ENCODE measurements at places on chromosomes 3 and 15.

DNA sequence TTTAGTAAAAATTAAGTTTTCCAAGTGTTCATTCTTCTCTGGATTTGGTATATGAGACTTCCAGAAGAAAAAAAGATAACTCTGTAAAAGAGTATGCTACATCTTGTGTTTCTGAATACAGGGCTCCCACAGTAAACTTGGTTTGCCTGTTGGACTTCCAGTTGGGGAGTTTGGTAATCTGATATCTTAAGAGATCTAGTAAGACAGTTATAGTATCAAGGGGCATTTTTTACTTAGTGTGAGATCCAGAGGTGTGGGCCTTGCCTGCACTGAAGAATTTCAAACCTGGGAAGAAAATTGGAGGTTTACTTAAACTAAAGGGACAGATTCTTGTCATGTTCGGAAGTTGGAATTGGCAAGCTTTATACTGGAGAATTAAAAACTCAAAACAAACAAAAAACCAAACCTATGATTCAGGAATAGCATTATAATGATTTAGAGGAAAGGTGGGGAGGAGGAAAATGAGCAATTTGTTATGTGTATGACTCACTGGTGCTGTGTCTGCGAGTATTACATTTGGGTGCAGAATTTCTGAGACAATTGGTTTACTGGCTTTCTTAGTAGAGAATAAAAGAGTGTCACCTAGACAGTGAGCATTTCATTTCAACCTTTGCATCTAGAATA is 58.9 kb upstream of the ULK4 start:
- DNase-seq = no peak

DNA sequence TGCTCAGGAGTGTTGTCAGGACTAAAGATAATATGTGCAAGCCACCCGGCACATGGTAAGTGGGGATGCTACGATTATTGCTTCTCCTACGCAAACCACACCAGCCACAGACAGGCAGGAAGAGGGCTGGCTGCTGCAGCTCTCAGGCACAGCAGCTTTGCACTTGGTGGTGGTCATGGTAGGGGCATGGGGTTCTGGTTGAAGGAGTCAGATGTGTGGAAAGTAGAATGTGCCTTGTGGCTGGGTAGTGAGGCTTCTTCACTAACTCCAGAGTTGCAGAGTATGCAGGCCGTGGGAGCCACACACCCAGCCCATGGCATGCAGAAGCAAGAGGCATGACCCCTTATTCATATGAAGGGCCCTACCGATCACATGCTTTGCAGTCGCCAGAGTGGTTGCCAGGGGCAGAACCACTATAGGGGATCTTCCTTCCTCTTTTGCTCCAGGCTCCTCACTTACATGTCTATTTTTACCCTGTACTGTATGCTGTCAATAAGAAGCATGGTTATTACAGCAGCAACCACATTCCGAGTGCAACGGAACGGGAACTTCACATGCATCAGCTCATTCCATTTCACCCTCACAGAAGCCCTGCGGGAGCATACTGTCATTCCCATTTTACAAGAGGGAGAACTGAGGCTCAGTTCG is 59.2 kb upstream of the HERC1 start:
- DNase-seq = no peak

- no peak for DNase-seq
Observed at GRCh38 chr3:140007081-140007480, 72.1 kb downstream of the CLSTN2 start.

- no peak for DNase-seq
Observed at GRCh38 chr3:3133500-3133899, 6.8 kb downstream of the TRNT1 start.

GRCh38 chr3:21913791-21914190 is 162.8 kb upstream of the ZNF385D start:
- no peak for DNase-seq

DNA sequence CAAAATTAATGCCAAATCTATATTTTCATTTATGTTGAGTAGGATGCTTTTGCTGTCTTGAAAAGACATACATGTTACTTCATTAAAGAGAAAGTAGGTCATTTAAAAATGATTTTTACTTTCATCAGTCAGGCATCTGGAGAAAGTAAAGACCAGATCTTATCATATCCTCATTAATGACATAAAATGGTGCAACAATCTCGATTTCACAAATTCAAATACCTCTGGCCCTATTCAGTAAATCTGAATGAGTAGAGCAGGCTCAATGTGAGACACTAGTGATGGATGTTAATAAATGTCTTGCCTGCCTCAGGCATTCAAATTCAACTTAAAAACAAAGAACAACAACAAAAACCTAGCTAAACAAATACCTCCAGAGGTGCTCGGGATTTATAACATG is 714.1 kb downstream of the NAALADL2 start:
- peak; percentile 82 for DNase-seq
